Osteocyte (in vitro differentiated cells): ENCODE measurements at places on chromosomes 6 and 20. TPM values are rescaled to one million over a fixed set of nuclear protein-coding genes. Genes with fewer than 3 reads are reported as not detected.

DNA sequence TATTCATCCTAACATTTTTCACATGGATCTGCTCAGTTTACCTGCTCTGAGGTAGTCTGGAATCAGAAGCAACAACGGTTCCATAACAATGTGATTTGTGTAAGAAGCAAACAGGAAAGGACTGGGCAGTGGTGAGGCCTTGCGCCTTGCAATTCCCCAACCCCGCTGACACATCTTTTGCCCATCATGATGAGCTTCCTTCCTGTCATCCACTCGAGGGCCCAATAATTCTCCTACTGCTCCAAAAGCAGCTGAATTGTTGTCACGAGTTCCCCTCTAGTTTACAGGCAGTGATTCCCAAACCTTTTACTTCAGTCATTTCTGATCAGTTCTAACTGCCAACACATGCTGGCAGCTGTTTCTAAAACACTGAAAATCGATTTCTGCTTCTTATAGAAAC lies 22.9 kb downstream of the STX7 start:
- H3K36me3 ChIP-seq = peaks cover 26% of the 10 kb centered on the region
- no peak for DNase-seq
- no peak overlapping the region for H3K4me3 ChIP-seq
- peaks cover 2% of the 10 kb centered on the region for H3K4me1 ChIP-seq
- no peaks in the 10 kb centered on the region for H3K27me3 ChIP-seq

DNA sequence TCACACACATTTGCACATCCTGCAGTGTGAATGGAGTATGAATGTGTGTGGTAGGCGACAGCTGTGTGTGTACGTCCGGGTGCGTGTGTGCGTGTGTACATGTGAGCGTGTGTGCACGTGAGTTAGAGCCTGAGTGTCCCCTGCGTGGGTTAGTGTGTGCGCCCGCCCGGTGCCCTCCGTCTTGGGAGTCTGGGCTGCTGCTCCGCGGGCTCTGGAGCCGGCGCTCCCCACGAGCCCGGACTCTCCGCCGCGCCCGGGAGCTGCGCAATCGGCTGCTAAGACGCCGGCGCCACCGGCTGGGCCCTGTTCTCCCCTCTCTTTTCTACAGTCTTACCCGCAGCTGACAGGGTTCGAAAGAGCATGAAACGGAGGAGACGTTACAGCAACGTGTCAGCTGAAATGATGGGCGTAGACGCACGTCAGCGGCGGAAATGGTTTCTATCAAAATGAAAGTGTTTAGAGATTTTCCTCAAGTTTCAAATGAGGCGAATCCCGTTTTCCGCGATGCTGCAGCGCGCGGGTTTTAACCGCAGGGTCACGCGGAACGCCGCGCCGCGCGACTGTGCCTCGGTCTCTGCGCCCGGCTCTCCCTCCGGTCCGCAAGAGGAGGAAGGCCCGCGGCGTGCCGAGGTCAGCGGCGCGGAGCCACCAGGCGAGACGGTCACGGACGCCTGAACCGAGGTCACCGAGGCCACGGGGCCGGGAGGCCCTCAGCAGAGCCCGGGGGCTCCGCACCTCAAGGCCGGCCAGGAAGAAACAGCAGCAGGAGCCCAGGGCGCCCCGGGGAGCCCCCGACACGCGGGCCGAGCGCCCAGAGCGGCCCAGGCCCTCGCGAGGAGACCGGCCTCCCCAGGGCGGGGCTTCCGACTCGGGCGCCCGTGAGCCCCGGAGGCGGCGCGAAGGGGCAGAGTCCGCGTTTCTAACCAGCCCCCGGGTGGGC lies 95.3 kb upstream of the BHLHE23 start:
- H3K27me3 ChIP-seq = no peaks in the 10 kb centered on the region
- H3K4me1 ChIP-seq = peaks cover 7% of the 10 kb centered on the region
- no peaks in the 10 kb centered on the region for H3K36me3 ChIP-seq

GRCh38 chr6:10962673-10963072 lies 75.8 kb downstream of the SYCP2L start:
- no peak for DNase-seq
- H3K4me1 ChIP-seq = peaks cover 44% of the 10 kb centered on the region
- H3K4me3 ChIP-seq = no peak overlapping the region

DNA sequence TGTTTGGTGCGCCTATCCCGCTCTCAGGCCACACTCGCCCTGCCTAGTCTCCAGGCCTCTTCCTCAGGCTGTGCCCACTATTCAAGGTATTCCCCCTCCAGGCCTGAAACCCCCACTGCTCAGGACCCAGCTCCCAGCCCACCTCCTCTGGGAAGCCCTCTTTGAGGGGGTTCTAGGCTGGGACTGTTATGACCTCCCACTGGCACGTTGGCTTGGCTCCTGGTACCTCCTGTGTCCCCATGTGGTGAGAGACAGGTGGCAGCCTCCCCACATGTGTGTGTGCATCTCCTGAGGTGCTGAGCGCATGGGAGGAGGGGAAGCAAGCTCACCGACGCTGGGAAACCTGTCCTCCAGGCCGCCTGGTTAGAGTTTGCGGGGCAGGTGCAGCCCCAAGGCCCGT lies 82.5 kb downstream of the EDN3 start:
- H3K27me3 ChIP-seq = no peaks in the 10 kb centered on the region
- H3K4me3 ChIP-seq = no peak overlapping the region
- H3K36me3 ChIP-seq = no peaks in the 10 kb centered on the region
- no peak overlapping the region for H3K27ac ChIP-seq
- no peak for DNase-seq
- peaks cover 21% of the 10 kb centered on the region for H3K4me1 ChIP-seq

DNA sequence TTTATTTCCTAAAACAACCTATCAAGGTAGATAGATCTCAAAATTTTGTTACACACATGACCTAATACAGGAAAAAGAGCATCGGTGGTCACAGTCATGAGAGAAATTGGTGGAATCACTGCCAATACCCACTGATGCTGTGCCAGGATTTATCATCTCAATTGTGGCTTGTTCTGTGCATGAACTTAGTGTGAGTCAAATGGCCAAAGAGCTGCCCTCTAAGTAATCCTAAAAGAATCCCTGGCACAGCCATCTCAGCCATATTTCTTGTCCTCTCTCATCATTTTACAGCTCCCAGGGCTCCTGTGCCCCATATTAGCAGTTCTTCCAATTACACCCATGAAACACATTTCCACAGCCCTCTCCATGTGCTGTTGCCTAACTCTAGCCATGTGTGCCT lies 6.1 kb downstream of the GSTA5 start:
- H3K27me3 ChIP-seq = peaks cover 55% of the 10 kb centered on the region
- H3K4me1 ChIP-seq = no peaks in the 10 kb centered on the region
- no peak overlapping the region for H3K27ac ChIP-seq

Gene TOX2
- not detected in 2 replicates for total RNA-seq
